ENCODE measurements at places on chromosomes 5 and 9.

GRCh38 chr9:75152416-75152815 is 64.1 kb downstream of the OSTF1 start:
- DNase-seq, result no peak

DNA sequence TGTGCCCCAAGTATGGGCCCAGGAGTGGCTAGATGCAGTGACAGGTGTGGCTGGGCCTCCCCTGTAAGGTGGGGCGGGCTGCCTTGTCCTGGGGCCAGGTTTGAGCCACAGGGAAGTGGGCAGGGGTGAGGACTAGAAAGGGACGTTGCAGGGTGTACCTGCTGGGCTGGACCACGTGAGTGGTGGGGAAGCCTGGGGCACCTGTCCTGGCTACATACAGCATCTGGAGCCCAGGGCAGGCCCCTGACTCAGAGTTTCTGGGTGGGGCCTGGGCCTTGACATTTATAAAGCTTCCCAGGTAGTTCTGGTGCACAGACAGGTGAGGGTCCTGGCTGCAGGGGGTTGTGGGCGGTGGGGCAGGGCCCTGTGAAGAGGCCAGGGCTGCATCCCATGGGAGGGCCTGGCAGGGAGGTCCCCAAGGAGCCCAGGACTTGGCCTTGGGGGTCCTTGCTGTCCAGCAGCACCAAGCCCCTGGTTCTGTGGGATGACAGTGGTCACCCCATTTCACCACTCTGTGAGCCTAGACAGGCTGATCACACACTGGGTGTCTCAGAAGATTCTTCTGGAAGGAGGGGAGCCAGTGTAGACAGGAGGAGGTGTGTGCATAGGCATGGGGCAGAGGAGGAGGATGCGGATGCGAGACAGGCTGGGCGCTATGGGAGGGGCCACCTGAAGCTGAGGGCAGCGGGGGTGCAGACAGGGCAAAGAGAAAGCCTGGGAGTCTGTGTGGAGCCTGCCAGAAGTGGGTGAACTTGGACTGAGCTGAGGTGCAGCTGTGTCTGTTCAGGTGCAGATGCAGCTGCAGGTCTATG is 94.0 kb downstream of the PHF2 start:
- peak; percentile 37 for DNase-seq

DNA sequence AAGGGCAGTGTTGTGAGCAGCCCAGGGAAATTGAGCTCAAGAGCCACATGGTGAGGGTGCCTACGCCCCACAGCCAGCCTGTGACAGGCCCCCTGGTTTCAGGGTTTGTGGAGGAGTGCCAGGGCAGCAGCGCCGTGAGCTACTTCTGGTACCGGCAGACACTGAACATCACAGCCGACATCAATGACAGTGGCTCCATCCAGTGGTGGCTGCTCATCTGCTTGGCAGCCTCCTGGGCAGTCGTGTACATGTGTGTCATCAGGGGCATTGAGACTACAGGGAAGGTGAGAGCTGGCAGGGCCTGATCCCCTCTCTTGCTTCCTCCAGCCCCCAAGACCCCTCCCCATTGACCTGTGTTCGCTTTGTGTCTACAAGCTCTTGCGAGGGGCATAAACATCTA is 10.2 kb downstream of the SLC6A18 start:
- DNase-seq, result no peak

DNA sequence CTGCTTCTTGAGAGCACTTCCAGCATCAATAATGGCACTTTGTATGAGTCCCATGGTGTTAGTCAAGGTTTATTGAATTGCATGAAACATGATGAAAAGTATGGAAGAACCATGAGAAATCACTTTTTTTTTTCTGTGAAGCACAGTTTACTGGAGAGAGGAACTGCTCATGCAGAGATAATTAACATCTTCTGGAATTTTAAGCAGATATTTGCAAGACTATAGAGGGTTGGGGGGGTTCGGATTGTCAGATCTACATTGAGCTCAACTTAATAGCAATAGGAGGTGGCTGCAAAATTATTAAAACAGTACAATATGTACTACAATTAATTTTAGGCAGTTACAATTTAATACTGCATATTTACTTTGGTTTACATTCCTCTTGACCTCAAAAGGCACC is 204.4 kb upstream of the CDH10 start:
- DNase-seq, result no peak

- no peak for DNase-seq
Measured at GRCh38 chr5:53557386-53557785, 3.1 kb upstream of the NDUFS4 start.

DNA sequence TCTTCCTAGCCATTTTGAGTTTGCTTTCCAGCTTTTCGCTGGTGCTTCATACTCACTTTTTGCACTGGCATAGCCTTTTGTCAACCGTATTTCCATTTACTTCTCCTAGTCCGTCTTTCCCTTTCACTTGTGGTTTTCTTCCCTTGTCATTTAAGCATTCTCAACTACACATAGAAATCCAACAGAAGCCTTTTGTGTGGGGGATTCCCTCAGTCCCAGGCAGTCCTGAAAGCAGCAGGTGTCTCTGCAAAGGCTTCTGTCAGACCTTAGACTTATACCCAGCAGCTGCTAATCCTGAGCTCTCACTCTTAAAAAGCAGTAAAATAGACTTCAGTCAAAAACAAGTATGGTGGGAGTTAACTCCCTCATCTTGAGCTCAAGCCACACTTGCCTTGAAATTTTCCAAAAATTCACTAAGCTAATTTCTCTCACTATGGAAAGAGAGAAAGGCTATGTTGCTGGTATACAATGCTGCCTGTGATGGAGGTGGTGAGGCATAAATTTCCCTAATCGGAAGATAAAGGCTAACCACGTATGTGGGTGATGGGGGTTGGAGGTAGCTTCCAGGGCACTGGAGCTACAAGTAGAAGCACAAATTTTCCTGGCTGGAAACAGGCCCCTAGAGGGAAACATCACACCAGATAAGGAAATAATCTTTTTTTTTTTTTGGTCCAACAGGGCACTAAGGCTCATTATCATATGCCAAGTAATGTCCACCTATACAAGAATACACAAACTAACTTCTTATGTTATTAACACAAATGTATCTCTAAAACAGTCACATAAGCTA is 34.8 kb upstream of the IFNK start:
- no peak for DNase-seq

DNA sequence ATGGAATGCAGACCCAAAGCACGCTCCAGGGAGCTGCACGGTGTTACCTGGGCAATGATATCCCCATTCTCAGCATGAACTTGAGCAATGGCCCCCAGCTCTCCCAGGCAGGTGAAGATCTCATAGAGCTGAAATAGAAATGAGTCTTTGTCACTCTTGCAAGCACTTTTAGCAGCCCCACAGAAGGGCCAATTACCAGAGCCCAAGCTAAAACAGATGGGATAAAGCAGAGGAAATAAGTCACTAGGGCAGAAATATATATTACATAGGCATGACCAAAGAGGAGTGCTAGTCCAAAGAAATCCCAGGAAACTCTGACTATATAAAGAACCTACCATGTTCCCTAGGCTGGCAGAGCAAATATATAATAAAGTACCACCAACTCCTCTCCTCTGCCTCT is 97.3 kb downstream of the DPYSL3 start:
- no peak for DNase-seq

DNA sequence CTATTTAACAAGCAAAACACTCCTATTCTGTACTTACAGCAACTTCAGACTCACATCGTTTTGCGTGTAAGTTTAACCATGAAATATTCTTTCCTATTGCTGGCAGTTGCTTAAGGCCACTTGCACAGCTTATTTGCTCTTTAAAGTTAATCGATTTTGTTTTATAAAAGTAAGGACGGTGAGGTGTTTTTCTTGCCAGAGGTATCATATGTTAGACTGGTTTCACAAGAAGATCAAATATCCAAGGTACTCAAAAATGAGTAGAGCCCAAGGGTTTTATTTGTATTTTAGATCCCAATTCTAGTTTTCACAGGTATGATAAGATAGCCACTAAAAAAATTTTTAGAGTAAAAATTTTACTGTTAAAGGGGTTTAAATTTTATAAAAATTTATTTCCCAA is 16.2 kb downstream of the CLINT1 start:
- no peak for DNase-seq

- DNase-seq, result no peak
Measured at GRCh38 chr5:55749387-55749786, 11.5 kb downstream of the DDX4 start.

GRCh38 chr5:17989567-17990563 is 355.6 kb downstream of the TAF11L14 start:
- DNase-seq, result no peak

- no peak for DNase-seq
Measured at GRCh38 chr9:110180511-110181434, 27.2 kb downstream of the C9orf152 start.

GRCh38 chr5:14184725-14185124 is 41.6 kb downstream of the TRIO start:
- DNase-seq, result no peak

DNA sequence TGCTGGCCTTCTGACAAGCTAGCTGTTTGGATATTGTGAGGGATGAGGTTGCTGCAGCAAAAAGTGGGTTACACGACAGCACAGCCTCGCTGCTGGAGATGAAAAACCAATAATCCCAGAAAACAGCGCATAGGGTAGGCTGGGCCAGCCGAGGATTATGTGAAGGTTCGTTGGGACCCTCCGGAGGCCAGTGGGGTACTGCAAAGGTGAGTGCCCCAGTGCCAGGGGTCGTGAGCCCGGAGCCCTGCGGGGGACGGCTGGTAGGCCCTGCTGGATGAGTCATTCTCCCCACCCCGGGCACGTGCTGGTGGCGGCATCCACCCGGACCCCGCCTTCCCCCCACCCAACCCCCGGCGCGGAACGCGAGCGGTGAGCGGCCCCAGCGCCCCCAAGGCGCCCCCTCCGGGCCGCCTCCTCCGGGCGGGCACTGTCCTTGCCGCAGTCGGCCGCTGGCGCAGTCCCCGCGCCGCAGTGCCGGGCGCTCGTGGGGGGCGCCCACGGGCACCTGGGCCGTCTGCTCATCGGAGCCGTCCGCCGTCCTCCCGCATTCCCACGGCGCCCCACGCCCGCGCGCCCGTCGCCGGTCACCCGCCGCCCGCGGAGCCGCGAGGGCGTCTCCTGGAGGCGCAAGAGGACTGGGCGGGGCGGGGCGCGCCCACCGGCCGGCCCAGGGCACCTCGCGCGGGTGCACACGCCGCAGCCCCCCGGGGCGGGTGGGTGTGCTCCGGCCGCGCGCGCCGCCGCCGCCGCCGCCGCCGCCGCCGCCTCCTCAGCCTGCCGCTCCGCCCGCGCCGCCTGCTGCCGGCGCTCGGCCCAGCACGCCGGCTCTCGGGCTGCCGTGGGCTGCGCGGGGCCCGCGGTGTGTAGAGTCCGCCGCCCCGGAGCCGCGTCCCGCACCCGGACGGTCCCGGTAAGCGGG is at the start of gene PHF24:
Gene PHF24, plus strand, starts transcription at position 794 of the 919 bp plus-strand sequence. CDS start 13,014 bp downstream, outside the sequence.
- no peak for DNase-seq

DNA sequence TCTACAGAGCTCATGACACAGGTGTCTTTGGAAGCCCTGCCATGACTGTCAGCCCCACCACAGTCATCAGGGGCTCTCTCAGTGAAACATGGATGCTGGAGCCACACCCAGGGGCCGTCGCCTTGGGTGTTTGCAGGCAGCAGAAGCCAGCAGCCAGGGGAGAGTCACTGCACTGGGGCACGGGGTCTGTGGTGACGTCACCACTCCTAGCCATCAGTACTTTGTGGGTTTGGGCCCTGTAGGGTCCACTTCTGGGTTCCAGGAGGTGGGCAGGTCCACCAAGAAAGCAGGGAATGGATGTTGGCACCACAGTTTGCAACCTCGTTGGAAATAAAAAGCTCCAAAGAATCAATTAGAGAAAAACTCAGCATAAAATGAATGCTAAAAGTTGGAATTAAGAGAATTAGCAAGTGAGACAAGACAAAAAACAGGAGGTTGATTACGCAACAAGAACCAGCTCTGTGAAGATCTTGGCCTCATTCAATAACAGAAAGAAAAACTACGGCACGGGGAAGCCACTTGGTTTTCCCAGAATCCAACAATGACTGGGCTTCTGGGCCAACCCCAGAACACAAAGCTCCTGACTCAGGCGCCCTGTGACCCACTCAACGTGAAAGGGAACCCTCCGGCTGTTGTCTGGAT is 34.3 kb downstream of the MED10 start:
- DNase-seq, result no peak

DNA sequence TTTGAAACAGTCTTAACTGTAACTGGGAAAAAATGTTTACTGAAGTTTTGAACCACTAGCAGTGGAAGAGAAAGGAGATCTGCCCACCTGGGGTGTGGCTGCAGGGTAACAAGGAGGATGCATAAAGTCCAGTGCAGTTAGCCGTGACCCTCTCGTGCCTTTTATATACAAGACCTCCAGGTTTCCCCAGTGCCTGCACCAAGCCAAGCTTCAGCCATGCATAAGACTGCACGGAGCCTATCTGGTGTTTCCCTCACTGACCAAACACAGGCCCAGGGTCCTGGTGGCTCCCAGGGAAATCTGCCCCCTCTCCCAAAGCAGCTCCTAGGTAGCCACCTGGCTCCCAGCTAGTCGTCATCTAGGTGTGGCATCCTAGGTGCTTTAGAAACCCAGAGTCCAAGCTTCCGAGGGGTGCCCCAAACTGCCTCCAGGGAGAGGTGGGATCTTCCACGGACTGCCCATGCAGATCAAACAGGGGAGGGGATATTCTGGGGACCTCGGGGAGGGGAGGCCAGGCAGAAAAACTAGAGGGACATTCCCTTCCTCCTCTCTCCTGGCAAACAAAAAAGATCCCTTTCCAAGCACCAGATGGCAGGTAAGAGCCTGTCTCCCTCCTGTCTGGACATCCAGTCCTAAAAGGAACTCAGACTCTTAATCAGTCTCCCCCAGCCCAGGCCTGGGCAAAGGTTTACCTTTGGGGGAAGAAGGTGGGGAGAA is 2.7 kb downstream of the SHB start:
- DNase-seq, result no peak

DNA sequence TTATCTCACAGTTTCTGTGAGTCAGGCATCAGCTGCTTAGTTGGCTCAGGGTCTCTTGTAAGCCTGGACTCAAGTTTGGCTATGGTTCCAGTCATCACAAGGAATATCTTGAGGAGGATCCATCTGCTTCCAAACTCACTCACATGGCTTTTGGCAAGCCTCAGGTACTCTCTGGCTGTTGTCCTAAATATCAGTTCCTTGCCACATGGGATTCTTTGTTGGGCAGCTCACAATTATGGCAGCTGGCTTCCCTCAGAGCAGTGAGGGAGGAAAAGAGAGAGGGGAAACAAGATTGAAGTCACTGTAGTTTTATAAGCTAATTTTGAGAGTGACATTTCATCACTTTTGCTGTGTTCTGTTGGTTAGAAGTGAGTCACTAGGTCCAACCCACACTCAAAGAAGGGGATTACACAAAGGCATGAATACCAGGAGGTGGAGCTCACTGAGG is 144.5 kb downstream of the GCNT1 start:
- peak; percentile 23 for DNase-seq
